NCI-H1417 (cell line): ENCODE measurements at places on chromosomes 2 and 18.

DNA sequence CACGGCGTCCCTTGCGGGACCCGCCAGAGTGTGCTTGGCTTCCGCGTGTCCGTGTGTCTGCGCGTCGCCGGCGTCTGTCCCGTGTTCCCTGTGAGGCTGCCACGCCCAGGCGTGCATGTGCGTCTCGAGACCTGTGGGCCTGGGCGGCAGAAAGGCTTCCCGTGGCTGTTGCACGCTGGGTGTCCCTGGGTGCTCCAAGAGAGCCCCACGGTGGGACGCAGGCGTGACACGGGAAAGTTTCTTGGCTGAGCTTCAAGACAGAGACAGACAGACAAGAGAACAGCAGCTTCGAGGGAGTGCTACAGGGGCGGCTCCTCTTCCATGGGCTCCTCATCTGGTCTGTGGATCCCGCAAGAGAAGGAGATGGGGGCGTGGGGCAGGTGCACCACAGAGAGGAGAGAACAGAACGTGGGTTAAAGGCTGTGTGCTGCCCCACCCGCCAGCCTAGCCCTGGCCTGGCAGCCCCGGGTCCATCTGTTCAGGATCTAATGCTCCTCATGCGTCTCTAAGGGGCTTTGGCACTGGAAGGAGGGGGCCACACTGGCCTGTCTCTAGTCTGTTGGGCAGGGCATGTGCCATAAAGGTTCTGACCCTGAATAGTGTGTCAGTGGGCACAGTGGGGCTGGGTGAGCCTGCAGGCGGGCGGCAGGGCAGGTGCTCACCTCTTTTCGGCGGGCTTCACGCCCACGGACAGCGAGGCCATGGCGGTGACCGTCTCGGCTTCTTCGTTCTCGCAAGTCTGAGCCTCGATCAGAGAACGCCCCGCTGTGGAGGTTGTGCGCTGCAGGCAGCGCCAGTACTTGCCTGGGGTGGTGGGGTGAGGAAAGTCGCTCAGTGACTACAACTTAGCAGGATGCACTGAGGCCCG, 205.1 kb downstream of the TWIST2 start:
- no peak for DNase-seq

- DNase-seq: no peak
These were observed 161.9 kb upstream of the SPATS2L start for GRCh38 chr2:200144571-200144970.

DNA sequence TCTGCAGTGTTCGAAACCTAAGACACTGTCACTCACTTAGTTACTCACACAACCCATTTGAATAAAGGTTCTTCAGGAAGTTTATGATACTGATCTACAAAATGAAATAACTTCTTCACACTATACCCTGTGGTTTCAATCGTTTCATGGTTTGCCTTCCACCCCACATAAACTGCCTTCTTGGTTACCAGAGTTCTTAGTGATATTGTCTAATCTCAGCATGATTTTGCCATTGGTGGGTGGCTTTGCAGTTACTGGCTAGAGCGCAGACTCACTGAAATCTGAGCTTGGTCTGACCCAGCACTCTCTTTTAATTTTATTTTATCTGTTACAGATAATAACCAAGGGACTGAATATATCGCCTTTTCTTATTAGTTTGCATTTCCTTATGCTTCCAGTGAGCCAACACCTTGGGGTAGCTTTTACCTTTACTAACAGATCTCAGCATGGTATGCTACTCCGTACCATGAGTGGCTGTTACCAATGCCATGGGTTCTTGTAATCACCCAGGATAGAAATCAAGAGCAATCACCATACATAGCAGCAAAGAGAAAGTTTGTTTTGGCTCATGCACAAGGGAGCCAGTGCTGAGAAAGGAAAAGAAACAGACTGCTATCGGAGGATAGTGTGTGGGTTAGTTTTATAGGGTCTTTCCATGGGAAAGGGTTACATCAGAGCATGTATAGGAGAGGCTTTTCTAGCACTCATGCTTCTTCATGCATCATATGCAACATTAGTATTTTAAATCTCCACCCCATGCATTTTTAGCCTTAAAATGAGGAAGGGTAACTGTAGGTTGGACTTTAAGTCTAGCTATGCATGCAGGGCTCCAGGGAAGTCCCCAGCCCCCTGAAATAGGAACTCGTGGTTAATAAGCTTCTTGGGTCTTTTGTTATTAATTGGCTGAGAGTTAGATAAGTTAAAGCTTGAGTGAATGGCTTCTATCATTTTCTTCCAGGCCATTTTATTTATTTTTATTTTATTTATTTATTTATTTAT, 33.3 kb downstream of the ANXA4 start:
- DNase-seq: no peak

- DNase-seq: no peak
These were observed 38.3 kb upstream of the CTIF start for GRCh38 chr18:48500517-48500916.

- no peak for DNase-seq
These were observed 155.4 kb upstream of the LHCGR start for GRCh38 chr2:48910961-48911360.

DNA sequence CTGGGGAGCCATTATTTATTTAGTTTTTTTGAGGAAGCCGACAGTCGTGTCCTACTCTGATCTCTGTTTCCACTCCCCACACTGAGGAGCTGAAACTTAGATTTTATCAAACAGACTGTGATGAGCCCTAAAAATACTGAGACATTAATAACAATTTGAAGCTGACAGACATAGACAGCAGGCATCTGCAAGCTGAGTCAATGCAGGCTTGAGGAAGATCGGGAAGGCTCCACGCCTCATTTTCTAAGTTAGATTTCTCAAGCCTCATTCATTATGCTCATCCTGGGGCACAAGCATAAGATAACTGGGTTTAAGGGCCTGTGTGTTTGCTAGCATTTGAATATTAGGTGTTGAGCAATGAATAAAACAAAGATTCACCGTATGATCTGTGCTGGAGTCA, 26.3 kb downstream of the EFR3B start:
- DNase-seq: no peak

DNA sequence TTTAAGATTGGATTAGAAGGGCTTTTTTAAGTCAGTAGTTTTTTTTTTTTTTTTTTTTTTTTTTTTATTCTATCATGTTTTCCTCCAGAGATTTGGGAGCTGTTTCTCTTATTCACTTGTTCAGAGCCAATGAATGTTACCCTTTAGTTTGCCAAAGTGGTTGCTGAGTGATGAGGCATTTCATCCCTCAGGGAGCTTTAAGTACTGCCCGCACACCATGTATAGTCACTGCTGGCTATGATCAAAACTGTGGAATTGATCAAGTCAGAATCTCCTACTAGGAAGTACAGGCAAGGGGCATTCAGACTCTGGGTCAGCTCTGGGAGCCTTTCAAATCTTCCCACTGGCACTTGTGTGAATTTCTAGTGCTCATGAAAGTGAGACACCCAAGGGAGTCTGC, 201.6 kb downstream of the IKZF2 start:
- DNase-seq: no peak

DNA sequence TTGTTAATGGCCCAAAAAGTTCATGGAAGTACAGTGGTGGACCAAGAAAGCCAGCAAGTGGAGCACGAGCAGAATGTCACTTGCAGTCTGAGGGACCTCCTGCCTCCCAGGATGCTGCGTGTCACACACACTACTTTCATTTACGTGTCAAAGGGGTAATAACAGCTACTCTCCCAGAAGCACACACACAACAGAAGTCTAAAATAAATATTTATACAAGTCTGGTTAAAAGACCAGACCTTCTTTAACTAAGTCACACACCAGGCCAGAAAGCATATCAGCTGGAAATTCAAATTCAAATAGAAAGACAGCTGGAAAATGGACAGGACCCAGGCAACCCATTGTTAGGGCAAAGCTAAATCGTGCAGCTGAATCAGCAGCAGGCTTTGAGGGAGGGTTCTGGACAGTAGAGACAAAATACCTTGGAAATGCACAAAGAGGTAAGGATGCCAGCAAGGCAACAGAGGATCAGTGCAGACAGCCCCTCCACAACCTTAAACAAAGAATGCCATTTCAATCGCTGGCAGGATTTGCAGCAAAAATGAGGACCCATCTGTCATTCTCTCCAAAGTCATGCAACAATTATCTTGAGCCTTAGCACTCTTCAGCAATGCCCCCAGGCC, 160.5 kb downstream of the TMEM163 start:
- peak; percentile 96 for DNase-seq

- no peak for DNase-seq
These were observed 25.7 kb downstream of the ADI1 start for GRCh38 chr2:3493615-3494007.

- no peak for DNase-seq
These were observed 235.2 kb upstream of the THSD7B start for GRCh38 chr2:136530146-136530545.

DNA sequence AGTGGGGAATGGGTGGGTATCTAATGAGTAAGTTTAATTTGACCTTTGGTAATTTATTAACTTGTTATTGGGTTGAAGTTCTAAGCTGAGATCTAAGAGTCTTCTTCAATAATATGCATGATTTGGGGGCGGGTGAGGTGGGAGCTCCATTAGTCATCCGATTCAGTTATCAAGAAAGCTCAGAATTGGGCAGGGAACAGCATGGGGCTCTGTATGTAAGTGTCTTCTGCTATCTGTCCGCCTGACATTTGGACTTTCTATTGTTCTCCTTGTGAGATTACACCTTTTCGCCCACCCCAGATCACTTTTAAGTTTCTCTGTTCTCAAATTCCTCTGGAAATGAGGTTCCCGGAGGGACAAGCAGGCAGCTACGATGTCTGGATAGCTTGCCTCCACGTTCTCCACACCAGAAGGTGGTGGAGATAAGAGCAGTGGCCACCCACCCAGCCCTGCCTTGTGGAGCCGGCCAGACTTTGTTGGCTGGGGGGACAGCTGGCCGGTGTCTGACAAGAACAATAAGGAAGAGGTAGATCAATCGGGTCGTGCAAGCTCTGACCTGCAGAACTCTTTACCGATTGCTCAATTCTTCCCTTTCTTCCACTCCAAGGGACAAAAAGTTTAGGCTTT, 75.5 kb upstream of the GATA6 start:
- DNase-seq: no peak

DNA sequence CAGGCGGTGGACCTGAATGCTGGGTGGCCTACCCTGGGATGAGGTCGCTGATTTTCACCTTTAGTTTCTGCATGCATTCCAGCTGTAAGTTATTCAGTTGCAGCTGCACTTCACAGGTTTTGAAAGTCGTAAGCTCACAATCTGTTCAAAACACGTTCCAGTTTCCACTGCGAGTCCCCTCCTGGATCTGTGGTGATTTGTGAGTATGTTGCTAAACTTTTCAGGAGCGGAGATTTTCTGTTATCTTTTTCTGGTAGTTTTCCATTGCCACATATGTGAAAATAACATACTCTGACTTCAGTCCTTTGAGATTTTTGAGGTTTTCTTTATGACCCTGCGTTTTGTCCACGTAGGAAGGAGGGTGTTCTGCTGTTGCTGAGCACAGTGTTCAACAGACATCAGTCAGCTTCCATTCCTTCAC, 102.1 kb downstream of the SNTG2 start:
- no peak for DNase-seq

DNA sequence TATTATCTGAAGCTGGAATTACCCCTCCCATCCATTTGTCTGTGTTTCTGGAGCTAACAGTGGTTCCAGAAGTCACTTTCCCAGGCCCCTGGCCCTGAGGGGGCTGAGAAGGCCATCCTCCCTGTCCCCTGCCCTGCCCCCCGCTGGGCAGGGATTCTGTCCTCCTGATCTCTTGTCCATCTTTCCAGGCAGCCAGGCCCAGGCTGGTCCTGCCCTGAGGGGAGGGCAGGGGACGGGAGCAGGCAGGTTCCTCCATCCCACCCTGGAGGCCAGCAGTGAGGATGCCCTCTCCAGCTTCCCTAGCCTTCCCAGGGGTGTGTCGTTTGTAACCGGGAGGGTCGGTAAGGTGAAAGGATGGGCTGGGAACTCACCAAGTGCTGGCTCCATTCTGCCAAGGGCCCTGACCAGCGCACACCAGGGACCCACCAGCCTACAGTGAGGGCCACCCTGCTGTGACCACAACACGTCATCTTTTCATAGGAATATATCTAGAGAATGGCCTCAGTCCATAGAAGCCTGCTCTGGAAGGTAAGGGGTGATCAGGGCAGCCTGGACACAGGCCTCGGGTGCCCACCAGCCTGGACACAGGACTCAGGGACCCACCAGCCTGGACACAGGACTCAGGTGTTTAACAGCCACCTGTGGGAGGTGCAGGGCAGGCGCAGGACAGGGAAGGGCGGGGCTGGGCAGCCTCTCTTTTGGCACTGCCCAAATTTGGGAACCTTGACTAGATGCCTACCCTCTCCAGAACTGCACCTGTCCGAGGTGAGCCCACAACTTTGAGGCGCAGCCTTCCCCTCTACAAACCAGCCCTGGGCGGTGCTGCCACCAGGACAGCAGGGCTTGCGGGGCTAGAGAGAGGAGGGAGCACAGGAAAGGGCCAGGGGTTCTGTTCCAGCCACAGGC, 35.8 kb upstream of the GPC1 start:
- DNase-seq: no peak

- DNase-seq: peak; percentile 63
These were observed 27.7 kb upstream of the MAPRE3 start for GRCh38 chr2:26942543-26943295.

GRCh38 chr18:11324956-11325882, 175.8 kb upstream of the PIEZO2 start:
- no peak for DNase-seq

DNA sequence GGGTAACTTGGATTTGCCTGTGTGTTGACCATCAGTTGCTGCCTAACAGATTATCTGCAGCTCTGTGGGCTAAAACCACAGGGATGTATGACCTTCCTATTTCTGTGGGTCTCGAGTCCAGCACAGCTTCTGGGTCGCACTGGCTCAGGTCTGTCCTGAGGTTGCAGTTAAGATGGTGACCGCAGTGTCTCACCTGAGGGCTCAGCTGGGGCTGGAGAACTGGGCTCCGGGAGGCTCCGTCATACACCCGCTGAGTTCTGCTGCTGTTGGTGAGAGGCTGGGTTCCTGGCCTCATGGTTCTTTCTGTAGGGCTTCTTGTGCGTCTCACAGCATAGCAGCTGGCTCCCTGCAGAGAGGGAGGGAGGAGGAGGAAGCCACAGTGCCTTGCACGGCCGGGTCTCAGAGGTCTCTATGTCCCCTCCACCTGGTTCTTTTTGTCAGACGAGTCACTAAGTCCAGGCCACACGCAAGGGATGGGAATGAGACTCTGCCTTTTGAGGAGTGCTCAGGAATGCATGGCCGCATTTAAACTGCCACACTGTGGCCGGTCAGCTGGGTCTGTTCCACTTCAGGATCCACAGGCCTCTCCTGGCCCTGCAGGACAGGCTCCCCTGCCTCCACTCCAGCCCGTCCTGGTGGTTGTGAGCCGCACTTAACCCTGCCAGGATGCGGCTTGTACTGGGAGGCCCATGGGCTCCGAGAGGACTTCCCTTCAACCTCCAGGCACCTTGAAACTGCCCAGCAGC, 67.2 kb downstream of the ADI1 start:
- DNase-seq: no peak

- no peak for DNase-seq
These were observed 37.9 kb downstream of the PMS1 start for GRCh38 chr2:189821953-189822748.

DNA sequence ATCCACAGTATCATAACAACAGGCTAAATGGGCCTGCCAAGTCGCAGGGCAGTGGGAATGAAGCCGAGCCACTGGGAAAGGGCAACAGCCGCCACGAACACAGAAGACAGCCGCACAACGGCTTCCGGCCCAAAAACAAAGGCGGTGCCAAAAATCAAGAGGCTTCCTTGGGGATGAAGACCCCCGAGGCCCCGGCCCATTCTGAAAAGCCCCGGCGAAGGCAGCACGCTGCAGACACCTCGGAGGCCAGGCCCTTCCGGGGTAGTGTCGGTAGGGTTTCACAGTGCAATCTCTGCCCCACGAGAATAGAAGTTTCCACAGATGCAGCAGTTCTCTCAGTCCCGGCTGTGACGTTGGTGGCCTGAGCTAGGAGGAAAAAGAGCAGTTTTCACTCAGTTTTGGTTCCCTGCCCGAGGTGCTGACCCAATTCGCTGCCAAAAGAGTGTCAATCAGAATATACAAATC, 32.2 kb downstream of the KCTD18 start:
- DNase-seq: no peak
